Stimulated activated CD4-positive, alpha-beta T cell treated with anti-CD3 and anti-CD28 coated beads, Interleukin-1b, Interleukin-23, amount 100 ng/mL, for 48 hours (primary cell): ENCODE measurements at places on chromosomes 6 and 20.

DNA sequence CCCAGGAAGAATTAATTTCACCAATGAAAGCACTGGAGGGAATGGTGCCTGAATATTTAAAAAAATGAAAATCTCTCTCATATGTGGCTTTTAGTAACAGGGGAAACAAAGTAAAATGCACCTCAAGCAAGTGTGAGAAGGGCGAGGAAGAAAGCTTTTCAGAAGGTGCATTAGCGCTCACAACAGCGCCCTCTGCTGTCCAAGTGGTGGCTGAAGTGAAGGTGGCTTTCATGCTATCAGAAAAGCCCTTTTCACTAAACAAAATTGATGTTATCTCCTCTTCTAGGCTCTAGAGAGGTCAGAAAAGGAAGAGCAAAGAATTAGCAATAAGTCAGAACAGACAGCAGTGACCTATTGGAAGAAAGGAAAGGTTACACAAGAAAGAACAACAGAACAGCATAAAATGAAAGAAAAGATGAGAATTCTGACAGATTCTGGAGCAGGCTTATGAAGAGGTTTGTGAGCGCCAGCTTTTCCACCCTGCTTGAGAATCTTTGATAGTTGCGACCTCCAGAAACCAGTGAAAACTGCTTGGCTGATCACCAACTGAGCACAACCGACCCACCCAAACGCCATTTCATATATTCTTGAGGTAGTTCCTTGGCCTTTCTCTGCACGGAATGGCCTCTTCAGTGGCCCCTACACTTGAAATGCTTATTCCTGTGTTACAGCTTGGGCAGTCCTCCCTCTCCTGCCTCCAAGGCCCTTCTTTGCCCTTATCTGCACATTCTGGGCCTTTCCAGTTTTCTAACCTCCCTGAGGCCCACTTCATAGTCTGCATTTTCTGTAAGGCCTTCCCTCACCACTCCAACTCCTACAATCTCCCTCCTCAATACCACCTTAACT, 45.3 kb downstream of the SMLR1 start:
- DNase-seq: peak; percentile 55

DNA sequence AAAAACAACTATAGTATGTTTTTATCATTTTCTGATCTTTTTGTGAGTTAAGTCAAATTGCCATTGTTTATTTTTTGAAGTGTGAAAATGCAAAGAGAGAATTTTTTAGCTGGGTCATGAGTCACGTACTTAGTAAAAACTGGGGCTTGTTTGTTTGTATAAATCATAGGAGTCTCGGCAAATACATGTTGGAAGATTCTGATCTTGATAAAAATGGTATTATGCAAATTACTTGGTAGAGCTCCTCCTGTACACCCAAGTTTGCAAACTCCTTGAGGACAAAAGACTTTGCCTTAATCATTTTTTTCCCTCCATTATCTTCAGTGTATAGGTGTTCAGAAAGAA, 25.8 kb downstream of the TBPL1 start:
- DNase-seq: no peak

DNA sequence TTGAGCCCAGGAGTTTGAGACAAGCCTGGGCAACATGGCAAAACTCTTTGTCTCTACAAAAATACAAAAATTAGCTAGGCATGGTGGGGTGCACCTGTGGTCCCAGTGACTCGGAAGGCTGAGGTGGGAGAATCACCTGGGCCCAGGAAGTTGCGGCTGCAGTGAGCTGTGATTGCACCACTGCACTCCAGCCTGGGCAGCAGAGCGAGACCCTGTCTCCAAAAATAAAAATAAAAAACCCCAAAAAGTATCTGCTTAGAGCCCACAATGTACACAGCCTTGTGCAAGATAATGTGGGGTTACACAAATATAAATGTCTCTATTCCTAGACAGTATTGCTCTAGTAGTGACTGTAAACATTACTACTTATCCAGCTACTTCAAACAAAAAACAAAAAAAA, 5.9 kb downstream of the ESF1 start:
- no peak for DNase-seq

- DNase-seq: no peak
Measured at GRCh38 chr6:29791162-29791561, 36.5 kb upstream of the HLA-G start.

DNA sequence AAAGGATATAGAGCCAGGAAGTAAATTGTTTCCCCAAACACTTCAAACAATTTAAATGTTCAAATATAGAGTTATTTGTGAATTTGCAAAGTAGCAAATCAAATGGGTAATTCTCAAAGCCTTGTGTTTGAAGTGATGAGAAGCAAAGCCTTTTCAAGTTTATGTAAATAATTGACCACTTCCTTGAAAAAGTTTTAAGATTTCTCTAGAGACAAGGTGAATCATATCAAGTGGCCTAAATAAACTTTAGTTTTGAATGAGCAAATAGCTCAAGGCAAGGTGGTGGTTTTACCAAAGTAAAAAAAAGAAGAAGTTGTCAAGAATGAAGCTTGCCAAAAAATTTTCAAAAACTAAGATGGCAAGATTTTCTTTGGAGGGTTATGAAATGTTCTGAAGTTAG, 42.6 kb upstream of the IFNGR1 start:
- no peak for DNase-seq

GRCh38 chr6:13428583-13429405, 58.6 kb downstream of the GFOD1 start:
- DNase-seq: no peak

- DNase-seq: no peak
Measured at GRCh38 chr6:56299916-56300315, 52.5 kb upstream of the COL21A1 start.

- DNase-seq: no peak
Measured at GRCh38 chr20:21272279-21272678, 30.9 kb upstream of the XRN2 start.

GRCh38 chr6:159416891-159417560, 247.8 kb downstream of the FNDC1 start:
- DNase-seq: no peak

DNA sequence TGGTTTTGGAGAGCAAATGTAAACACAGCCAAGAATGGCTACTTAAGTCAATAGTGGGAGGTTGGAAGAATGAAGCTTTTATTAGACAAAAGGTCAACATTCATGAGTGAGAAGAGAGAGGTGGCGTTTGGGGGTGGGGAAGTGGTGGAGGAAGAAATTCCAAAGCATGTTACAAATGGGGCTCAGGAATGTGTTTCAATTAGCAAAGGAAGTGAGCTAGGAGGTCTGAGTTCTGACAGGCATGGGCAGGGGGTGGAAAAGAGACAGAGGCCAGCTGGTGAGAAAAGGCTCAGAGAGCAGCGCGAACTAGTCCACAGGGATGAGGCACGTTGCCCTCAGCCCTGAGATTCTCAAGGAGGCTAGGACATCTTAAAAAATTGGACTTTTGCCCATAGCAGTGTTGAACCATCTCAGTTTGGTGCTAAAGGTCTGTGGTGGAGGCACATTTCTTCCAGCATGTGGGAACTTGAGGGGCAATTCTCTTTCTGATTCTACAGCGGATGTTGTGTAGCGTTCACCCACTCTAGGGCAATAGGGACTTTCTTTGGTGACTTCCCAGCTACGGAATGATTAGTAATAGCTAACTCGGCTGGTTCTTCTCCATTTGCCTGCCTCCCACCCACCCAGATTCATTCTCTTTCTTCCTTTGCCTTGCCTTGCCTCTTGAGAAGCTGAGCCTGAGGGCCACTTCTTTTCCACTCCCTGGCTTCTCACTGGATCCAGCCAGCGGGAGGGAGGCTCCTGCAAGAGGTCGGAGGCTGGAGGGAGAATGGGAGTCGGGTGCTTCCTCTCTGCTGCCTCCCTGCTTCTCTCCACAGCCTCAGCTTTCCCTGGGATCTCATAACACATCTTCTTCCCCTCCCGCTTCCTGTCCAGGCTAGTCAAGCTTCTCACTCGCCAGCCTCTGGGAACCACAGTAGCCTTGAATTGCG, 45.1 kb upstream of the NEDD9 start:
- peak; percentile 30 for DNase-seq

DNA sequence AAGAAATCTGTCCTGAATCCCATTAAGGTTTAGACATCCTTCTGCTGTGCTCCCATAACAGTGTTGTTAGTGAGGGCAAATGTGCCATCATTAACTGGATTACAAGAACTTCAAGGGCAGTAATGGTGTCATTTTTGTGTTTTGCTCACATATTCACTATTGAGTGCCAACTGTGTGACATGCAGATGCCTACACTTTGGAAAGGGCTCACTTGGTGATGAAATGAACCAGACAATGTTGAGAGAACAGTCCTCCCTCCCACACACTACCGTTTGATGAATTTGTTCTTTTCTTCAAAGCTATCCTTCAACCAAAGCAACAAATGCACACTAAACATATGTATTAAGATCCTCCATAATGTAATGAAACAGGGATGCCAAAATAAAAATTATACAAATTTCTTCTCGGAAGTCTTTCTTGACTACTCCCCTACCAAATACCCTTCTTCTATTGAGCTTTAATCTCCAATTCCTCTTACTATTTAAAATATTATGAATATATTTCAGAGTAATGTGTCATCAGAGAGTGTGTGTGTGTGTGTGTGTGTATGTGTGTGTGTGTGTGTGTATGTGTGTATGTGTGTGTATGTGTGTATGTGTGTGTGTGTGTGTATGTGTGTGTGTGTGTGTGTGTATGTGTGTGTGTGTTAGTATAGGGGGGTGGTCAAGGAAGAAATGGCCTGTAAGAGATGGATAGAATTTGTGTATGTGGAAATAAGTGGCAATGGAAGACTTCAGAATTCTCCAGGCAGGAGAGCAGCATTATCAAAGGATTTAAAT, 92.3 kb upstream of the ENPP5 start:
- no peak for DNase-seq

GRCh38 chr6:66962082-66962481, 1255.1 kb upstream of the EYS start:
- DNase-seq: no peak

- DNase-seq: no peak
Measured at GRCh38 chr6:40419377-40419776, 167.8 kb downstream of the LRFN2 start.

- no peak for DNase-seq
Measured at GRCh38 chr20:40797425-40797824, 108.4 kb upstream of the MAFB start.

- no peak for DNase-seq
Measured at GRCh38 chr6:152004036-152004566, 196.6 kb downstream of the ESR1 start.

DNA sequence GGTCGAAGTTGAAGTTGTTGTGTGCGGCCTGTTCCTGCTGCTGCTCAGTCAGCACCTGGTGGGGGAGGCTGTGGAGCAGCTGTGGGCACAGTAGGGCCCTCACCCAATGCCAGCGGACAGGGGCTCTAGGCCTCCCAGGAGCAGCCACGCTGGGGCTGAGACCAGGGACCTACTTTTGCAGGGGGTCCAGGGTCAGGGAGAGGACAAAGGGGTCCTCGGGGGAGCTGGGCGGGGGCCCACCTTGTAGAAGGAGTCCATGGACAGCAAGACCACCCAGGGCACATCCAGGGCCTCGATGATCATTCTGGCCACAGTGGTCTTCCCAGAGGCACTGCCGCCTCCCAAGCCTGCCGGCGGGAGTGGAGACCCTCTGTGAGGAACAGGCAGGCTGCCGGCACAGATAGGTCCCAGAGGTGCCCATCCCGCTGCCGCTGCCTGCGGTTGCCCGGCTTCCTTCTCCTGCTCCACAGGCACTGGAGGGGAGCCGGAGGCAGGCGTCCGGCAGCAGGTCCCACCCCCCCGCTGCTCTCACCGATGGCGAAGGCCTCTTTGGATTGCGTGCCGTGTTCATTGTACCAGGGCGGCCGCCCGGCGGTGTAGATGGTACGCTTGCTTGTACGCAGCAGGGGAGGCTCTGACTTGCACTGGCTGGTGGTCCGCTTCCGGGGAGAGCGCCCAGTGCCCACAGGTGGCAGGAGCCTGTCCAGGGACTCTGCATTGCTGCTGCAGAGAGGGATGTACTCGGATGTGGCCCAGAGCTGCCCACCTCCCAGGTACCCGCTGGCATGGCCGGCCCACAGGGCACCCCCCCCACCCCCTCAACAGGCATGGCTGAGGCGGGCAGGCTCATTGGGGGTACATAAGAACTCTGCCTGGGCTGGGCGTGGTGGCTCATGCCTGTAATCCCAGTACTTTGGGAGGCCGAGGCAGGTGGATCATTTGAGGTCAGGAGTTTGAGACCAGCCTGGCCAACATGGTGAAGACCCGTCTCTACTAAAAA, 10.0 kb downstream of the UCKL1 start:
- DNase-seq: no peak

GRCh38 chr20:45087097-45087790, 13.7 kb downstream of the KCNS1 start:
- no peak for DNase-seq

GRCh38 chr6:148422085-148422484, 79.4 kb downstream of the SASH1 start:
- no peak for DNase-seq

- peak; percentile 37 for DNase-seq
Measured at GRCh38 chr6:108781419-108782100, 66.7 kb upstream of the ARMC2 start.

DNA sequence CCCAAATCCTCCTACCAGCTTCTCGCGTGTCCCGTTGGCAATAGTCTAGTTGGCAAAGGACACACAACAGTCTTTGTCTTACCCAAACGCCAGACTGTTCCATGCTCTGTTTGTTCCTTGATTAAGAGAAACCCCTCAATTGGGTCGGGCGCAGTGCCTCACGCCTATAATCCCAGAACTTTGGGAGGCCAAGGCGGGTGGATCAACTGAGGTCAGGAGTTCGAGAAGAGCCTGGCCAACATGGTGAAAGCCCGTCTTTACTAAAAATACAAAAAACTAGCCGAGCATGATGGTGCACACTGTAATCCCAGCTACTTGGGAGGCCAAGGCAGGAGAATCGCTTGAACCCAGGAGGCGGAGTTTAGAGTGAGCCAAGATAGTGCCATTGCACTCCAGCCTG, 153.7 kb downstream of the GRM4 start:
- DNase-seq: no peak

DNA sequence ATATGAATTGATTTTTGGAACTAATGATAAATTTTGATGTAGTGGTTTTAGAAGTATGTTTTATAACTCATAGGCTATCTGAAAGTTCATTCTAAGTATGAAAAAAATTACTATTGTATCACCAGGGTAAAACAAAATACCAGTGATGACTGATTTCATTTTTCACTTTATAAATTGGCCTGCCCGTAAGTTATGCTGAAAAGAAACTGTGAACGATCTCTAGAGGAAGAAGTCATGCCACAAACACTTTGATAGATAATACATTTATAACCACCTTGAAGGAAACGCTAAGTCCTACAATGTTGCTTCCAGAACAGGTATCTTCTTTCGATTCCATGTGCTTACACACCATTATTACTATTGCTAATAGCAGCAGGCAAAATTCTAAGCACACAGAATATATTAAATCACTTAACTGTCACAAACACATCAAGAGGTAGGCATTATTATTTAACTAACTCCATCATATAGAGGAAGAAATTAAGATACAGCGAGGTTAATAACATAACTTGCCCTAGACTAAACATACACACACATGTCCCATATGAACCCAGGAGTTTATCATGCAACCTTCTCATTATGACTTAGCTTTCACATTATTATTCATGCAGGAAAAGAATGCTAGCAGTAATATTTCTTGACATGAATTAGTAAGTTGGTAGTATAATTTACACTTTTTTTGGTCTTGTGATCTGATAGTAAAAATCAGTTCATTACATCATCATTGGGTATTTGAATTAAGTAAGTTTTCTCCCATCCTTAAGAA, 44.7 kb downstream of the RGS17 start:
- no peak for DNase-seq
